ENCODE measurements at places on chromosomes 2 and 18.

- DNase-seq, result no peak
Observed at GRCh38 chr2:172429301-172429968, 2.0 kb downstream of the ITGA6 start.

DNA sequence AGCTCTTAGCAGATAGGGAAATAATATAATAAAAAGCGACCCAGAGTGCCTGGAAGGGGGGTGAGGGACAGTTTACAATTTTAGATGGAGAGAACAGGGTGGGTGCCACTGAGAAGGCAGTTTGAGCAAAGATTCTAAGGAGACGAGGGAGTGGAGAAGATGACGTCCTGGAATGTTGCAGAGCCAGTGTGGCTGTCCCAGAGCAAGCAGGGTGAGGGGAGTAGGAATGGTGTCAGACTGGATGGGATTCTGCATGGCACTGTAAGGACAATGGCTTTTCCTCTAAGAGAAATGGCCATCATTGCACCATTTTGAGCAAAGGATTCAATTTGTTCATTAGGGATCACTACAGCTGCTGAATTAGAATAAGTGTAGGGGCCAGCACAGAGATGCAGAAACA lies 73.1 kb downstream of the FAM124B start:
- DNase-seq, result no peak

GRCh38 chr2:195442458-195443175 lies 214.4 kb upstream of the SLC39A10 start:
- no peak for DNase-seq

DNA sequence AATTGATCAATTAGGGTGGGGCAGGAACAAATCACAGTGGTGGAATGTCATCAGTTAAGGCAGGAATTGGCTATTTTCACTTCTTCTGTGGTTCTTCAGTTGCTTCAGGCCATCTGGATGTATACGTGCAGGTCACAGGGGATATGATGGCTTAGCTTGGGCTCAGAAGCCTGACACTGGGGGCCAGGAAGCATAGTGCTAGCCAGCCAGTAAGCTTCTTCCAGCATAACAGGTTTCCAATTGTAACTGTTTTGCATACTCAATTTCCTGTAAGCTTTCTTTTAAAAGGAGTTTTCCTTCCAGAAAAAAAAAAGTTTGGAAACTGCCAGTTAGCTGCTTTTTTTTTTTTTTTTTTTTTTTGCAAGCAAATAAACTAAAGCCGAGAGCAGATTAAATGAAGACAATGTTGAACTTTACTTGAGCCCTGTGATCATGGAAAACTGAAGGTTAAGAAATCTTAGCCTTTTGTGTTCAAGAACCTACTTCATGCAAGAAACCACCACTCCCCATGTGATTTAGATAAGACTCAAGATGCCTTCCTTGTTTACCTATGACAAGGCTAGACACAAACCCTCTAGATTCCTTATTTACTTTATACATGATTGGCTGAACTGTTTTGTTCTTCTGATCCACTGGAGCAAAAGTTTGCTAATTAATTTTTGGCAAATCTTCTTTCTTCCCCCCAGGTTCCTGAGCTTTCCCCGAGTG lies 126.9 kb upstream of the LINC00305 start:
- no peak for DNase-seq

DNA sequence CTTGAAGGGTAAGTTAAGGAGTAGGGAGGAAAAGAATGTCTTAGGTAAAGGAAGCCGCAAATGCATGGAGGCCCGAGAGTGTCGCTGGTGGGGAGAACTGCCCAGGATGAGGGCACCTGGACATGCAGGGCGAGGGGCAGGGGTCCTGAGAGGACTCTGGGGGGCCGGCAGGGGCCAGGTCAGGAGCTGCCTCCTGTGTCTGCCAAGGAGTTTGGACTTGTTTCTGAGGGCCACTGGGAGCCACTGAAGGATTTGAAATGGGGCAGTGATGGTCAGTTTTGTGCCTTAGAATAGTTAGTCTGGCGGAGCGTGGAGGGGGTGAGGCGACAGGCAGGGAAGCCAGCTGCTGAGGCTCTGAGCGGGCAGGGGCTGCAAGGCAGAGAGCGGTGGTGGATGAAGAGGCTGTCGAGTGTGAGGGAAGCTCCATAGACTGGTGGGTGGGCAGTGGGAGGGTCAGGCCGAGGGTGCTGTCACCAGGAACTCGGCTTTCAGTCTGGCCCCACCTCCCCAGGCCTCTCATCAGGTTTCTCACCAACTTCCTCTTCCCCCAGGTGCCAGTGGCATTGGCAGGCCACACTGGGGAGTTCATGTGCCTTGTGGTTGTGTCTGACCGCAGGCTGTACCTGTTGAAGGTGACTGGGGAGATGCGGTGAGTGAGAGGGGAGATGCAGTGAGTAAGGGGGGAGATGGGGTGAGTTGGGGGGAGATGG lies 14.7 kb upstream of the SLC4A3 start:
- no peak for DNase-seq

DNA sequence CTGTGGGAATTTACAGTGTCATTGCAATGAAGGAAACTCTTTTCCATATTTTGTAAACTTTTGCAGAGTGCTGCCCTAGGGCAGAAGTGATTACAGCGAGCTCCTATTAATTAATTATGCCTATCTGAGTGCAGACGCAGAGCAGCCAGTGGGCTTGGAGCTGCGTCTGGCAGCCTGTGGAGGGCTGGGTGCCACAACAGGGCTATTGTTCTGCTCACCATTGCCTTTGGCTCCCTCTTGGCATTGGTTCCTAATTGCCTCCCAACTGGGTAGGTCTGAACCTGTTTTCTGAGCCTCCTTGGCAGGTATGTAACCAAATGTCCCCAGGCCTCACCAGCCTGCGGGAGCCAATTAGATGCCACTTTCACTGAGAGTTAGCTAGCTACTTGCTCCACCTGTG lies 25.6 kb upstream of the ITGB6 start:
- DNase-seq, result no peak

DNA sequence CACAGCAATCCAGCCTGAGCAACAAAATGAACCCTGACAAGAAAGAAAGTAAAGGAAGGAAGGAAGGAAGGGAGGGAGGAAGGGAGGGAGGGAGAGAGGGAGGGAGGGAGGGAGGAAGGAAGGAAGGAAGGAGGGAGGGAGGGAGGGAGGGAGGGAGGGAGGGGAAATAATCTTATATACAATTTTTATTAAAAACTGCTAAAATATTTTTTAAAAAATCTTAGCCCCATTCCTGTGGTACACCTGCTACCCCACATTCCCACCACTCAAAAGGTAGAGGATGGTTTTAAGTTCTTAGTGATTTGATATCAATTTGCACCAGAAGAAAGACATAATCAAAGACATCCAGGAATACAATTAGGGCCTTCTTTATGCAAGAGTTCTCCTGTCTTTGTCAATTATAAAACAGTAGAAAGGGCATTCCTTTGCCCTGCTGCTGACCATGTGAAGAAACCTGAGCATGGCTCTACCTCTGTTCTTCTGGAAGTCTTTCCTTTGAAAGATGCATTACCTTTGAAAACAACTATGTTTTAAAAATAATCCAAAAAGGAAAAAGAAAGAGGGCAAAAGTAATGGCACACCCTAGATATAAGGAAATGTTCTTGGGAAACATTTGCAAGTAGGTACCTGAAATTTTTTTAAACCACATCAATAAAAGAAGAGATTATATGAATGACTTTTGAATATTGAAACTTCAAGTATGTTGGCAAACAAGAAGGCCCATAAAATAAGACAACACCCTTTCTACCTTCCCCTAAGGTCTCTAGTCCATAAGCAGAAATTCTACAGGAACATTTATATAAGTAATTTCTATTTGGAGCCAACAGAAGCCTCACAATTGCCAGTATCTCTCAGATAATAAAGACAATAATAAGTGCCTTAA lies 33.7 kb upstream of the ACVR2A start:
- no peak for DNase-seq

Data from NCI-H774 (cell line).